Psoas muscle (tissue), 8 donors: ENCODE measurements at places on chromosomes 13 and 19. TPM values are rescaled to one million over a fixed set of nuclear protein-coding genes. Genes with fewer than 3 reads are reported as not detected.

The SLITRK5 gene
- 0.02 TPM for total RNA-seq

GRCh38 chr13:112029143-112029542, 37.8 kb upstream of the SOX1 start:
- DNase-seq = no peak

DNA sequence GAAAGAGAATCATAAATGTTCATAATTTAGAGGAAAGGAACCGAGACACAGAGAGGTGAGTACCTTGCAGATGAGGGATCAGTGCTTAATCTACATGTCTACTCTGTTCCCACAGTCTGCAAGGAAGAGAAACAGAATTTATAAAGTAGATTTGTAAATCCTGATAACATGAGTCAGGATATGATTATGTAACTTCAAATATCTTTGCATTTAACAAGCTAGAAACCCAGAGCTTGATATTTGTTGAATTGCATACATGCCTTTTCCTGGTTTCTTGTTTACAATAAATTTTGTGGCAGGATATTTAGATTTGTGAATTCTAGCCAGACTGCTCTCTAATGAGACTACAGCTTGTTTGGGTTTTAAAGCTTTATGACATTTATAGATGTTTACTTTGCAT, 219.2 kb downstream of the ENOX1 start:
- no peak for DNase-seq

DNA sequence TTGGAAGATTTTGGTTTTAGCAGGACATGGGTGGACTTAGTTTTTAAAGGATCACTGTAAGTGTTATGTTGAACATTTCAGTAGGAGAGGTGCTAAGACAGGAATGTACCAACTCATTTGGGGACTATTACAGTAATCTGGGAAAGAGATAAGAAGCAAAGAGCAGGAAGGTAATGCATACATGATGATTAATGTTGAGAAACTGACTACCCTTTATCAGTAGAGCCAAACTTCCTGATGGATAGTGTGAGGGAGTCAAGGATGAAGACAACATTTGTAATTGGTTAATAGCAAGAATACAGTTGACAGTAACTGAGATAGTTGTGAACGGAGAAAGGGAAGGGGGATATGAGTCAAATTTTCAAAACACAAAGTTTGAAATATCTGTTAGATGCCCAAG, 421.9 kb upstream of the PRR20A start:
- no peak for DNase-seq

- no peak for DNase-seq
These were observed 8.1 kb downstream of the CCDC70 start for GRCh38 chr13:51869916-51870315.

DNA sequence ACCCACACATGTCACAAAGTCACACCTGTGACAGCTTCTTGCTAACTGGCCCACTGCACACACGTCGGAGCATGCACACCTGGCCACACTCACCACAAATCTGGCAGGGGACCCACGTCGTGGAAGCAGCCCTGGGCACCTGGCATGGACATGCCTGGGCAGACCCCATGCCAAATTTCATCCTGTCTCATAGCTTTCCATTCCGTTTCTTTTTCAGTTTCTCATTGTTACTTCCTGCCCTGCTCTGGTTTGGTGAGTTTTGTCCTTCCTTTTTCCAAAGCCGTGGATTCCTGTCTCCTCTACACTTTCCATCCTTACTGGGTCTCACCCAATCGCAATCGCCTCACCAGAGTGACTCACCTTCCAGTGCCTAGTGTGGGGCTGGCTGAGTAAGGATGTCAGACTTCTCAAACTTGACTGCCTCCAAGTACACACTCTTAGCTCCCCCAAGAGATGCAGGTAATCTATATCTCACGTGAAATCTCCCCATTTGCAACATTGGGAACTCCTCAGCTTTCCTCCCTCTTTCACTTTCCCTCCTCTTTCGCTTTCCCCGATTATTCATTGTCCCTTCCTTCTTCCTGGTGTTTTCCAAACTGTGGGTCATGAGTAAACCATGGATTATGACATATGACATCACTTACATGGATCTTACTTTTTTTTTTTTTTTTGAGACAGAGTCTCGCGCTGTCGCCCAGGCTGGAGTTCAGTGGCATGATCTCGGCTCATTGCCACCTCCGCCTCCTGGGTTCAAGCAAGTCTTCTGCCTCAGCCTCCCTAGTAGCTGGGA, 1.6 kb upstream of the BBC3 start:
- DNase-seq = no peak

GRCh38 chr13:65112123-65112522, 2118.0 kb downstream of the PCDH9 start:
- no peak for DNase-seq
